ENCODE measurements at places on chromosomes 7 and 10. TPM values are rescaled to one million over a fixed set of nuclear protein-coding genes. Genes with fewer than 3 reads are reported as not detected.

Gene AVPI1
- total RNA-seq, result 8.7 TPM

- DNase-seq, result no peak
Measured at GRCh38 chr7:117018713-117019112, 65.4 kb downstream of the ST7 start.

Gene GRM8
- 0.22 TPM for total RNA-seq

GRCh38 chr7:69732203-69732602, 133.9 kb downstream of the AUTS2 start:
- no peak for DNase-seq

DNA sequence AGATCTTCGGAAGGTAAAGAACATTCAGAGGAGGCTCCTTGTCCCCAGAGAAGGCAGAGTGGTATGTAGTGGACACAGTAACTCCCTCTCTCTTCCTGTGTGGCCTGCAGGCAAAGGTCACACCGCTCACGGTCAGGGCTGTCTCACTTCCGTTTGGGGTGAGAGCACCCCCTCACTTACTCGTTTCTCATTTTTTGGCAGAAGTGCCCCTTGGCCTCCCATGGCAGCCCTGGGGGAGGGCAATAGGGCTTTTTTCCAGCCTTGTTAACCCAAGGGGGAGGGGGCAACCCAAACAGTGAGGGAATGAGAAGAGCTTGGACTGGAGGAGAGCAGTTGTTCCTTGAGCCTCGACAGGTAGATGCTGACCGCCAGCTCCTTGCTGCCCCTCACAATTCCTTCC, 31.8 kb upstream of the SRGN start:
- no peak for DNase-seq

GRCh38 chr7:91913612-91914011, 27.1 kb upstream of the AKAP9 start:
- DNase-seq, result no peak

- no peak for DNase-seq
Measured at GRCh38 chr10:128835361-128835760, 631.7 kb upstream of the MGMT start.

DNA sequence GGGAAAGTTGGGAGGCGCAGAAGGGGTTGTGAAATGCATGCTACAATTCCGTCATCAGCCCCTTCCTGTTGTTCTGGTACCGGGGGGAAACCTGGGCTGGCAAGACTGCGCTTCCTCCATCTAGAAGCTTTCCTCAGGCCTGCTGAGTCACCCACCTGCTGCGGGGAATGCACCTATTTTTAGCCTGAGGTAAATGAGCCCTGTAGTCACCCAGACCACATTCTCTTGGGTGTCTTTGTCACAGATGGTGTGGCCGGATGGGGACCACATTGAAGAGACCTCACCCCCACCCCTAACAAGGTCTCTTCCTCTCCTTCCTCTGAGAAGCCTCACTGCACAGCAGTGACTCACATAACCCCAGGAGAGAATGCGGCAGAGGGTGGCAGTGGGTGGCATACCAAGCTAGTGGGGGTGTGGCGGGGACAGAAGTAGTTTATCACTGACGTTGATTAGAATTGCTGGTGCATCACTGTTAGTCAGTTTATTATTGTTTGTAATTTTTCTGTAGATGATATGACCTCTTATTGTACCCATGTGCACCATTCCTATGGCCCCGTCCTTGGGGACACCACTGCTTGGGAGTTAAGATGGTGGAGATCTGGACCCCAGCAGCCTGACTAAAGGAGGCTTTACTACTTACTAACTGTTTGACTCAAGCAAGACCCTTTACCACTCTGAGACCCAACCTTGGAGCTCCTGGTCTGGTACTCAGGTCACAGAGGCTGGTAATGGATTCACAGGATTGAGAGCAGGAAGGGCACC, 83.0 kb upstream of the DUSP5 start:
- no peak for DNase-seq

DNA sequence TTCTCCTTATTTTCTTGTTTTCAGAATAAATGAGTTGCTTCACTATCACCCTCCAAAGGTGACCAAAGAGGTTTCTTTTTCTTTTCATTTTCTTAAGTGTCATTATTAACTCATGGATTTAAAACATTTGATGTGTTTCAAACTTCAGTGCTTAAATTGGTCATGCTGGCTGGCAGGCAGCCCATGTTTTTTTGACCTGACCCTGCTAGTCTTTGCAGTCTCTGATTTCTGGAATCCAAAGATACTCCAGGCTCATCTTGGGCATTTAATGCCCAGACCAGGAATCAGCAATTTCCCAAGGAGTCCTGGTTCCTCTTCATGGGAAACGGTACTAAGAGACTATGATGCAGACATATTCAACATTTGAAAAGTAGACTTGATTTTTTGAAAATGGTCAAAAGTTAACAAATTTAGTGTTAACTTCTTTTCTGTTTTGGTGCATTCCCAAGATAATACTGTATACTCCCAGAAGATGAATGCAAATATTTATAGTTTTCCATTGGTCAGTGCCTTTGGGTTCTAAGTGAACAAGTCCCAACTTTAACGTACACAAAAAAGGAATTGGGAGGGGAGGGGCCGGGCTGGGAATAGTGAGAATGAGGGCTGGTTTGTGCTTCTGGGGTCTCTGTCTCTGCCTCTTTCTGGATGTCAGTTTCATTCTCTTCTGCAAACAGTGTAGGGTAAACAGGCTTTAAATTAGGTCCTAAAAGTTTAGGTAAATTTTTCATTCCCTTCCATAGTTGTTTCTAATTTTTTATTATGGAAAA, 19.8 kb downstream of the NUB1 start:
- no peak for DNase-seq

Gene ZNF282
- total RNA-seq, result 13.2 TPM

Gene CALCR
- total RNA-seq, result 0.05 TPM

DNA sequence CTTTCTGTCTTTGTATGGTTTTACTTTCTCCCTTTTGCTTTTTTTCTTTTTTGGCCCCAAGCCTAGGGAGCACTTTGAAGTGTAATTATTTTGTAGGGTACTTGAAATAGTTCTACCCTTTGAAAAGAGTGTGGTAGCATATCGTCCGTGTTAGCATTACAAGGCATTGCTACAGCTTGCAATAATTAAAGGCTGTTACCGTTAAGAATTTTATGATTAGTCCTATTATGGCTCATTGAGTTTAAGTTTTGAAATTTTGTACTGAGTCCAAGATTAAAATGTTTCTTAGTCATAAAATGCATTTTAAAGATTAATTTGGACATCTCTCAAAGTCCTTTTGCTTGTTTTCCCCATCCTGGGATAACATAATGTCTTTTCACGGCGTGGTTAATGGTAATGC, 490.0 kb upstream of the LRRN3 start:
- DNase-seq, result no peak

- DNase-seq, result no peak
Measured at GRCh38 chr7:36078816-36079360, 74.2 kb upstream of the EEPD1 start.

GRCh38 chr10:130018730-130019185, 54.7 kb upstream of the EBF3 start:
- DNase-seq, result no peak

- DNase-seq, result peak; percentile 92
Measured at GRCh38 chr7:4753598-4754432, 21.6 kb upstream of the AP5Z1 start.

Gene SPDYE6
- total RNA-seq, result not detected

DNA sequence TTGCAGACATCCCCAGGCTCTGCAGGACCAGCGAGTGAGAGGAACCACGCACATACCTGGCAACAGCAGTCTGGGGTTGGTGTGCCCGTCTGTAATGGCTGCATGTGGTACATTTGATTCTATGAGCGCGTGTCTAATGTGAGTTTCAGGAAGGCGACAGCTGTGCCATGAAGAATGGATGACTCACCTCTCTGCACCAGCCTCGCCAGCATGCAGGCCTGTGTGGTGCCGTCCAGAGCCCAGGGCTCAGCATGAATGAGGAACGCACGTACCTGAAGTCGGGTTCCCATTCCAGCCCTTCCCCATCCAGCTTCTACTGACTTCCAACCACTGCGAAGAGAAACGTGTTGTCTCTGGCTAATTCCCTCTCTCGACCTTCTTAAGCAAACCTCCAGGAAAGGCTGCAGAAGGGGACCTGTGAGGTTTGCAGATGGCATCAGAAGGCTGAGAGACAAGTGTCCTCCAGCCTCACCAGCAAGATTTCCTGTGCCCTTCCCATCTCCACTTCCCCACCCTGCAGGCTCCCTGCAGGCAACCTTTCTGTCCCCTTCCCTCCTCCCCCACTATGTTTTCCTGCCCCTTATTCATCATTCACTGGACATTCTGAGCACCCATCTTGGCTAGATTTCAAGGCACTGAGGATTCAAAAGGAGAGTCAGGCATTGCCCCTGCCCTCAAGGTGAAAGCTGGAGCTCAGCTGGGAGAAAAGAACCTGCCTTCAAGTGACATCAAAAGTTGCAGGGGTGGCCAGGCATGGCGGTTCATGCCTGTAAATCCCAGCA, 54.3 kb downstream of the ASB13 start:
- peak; percentile 39 for DNase-seq

- no peak for DNase-seq
Measured at GRCh38 chr7:22417349-22417748, 60.4 kb upstream of the RAPGEF5 start.

DNA sequence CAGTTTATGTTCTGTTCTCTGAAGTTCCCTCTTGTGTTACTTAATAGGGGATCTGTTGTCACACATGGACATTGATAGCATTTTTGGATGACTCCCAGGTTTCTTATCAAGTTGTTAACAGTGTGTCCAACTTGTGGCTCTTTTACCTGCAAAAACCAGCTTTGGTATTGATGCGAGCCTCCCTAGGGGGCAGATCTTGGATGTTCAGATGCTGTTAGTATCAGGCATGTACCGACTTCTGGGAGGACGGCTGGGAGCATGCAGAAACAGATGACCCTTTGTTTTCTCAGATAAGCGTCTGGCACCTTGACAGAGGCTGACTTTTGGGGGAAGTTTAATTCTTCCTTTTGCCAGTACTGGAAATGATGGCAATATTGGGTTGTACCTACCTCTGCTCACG, 2.2 kb downstream of the PLPP4 start:
- no peak for DNase-seq

DNA sequence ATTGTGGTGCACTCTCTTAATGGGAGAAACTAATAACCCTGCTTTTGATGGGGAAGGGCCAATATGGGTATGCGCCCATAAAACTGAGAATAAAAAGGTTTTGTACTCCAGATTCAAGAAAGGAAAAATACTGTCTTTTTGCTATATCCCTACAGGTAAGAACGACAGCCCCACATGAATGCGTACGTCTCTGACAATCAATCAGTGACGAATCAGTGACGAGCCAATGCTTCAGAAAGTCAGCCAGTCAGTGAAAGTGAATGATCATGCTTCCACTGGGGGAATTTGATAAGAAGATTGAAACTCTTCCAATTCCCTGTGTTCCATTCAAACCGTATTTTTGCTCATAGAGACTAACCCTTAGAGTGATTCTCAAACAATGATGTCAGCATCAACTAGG, 26.3 kb downstream of the ARL5B start:
- no peak for DNase-seq

GRCh38 chr7:97081521-97082300, 35.8 kb upstream of the SDHAF3 start:
- DNase-seq, result no peak

- DNase-seq, result peak; percentile 21
Measured at GRCh38 chr10:133022776-133023100, 65.0 kb upstream of the ADGRA1 start.

DNA sequence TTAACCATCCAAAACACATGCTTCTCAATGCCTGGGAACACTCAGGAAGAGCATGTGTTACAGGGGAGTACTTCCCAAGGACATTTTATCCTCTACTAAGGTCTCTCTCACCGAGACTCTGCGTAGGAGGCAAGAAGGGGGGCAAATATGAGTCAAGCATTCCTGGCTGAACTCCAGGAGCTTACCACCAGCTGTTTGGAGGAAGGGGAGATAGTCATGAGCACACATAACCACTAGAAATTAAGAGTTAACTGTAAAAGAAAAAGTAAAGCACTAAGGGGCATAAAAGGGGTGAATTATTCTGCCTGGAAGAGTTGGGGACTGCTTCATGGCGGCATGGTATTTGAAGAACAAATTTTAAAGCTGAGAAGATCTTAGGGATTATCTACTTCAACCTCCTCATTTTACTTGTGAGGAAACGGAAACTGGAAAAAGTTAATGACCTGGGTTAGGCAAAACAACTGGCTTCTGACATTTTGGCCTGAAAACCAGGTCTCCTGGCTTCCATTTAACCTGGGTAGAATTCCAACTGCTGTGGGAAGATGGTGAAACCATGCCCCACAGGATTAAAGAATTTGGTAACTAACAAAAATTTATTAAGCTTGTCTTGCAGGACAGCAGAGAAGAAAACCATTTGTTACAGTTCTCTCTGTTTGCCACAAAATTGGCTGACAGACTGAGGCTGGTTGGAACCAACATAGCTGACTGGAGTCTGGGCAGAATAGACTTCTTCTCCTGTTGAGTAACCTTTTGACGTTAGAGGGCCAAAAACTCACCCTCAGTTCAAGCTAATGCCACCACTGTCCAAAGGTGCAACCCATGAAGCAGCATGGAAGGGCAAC, 85.5 kb downstream of the SLC25A13 start:
- DNase-seq, result peak; percentile 57

DNA sequence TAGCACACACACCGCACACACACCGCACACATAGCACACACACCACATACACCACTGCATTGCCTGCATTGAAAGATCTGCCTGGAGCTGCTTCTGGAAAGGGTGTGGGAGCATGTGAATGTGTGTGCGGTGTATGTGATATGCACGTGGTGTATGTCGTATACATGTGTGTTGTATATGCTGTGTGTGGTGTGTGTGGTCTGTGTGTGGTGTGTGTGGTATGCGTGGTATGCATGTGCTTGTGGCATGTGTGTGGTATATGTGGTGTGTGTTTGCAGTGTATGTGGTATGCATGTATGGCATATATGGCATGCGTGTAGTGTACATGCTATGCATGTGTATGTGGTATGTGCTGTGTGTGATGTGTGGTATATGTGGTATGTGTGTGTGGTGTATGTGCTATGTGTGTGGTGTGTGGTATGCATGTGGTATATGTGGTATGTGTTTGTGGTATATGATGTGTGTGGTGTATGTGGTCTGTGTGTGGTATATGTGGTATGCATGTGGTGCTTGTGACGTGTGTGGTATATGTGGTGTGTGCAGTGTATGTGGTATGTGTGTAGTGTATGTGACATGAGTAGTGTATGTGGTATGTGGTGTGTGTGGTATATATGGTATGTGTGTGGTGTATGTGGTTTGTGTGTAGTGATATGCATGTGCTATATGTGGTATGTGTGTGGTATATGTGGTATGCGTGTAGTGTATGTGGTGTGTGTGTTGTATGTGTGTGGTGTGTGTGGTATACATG, 176.2 kb downstream of the WDR37 start:
- no peak for DNase-seq

Gene MSRB2
- 171 TPM for total RNA-seq

- no peak for DNase-seq
Measured at GRCh38 chr10:44517635-44518034, 132.7 kb upstream of the CXCL12 start.

- peak; percentile 82 for DNase-seq
Measured at GRCh38 chr7:14761510-14762296, 140.8 kb downstream of the DGKB start.

GRCh38 chr7:87475359-87476178, at the start of gene ABCB4:
Gene ABCB4, minus strand, starts transcription at chr7:87475680. Its CDS starts 215 bp downstream, at chr7:87475465.
- DNase-seq, result peak; percentile 64

Gene AKR1D1
- total RNA-seq, result not detected
